Activated gamma-delta T cell treated with Interleukin-2 at 50 U/mL for 16 hours (primary cell): ENCODE measurements at places on chromosomes 3 and 15.

- DNase-seq = no peak
Observed at GRCh38 chr15:67405208-67406191, 115.4 kb upstream of the C15orf61 start.

GRCh38 chr3:122055215-122055614, at the start of gene CD86:
TSS of gene CD86 (plus strand) at chr3:122055362. CDS start at chr3:122055490, 128 bp downstream.
- DNase-seq = no peak

- peak; percentile 41 for DNase-seq
Observed at GRCh38 chr15:100873029-100873677, 6.5 kb upstream of the ALDH1A3 start.

GRCh38 chr15:46955576-46955975, 761.7 kb upstream of the SEMA6D start:
- DNase-seq = no peak

DNA sequence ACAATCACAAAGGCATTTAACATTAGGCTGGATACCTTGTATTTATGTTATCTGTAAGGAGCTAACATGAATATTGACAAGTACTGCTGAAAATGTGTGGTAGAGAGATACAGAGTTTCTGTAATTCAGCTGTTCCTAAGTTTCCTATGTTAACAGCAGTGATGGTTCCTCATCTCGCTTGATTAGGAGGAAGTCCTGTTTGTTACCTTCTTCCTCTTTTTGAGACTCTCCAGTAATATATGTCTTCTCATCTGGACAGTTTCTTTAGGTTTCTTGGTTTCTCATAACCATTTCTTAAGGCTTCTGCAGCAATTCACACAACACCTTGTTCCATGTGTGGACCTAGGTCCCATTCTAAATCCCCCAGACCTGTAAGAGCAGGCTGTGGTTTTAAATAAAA, 11.4 kb upstream of the PEX5L start:
- no peak for DNase-seq

DNA sequence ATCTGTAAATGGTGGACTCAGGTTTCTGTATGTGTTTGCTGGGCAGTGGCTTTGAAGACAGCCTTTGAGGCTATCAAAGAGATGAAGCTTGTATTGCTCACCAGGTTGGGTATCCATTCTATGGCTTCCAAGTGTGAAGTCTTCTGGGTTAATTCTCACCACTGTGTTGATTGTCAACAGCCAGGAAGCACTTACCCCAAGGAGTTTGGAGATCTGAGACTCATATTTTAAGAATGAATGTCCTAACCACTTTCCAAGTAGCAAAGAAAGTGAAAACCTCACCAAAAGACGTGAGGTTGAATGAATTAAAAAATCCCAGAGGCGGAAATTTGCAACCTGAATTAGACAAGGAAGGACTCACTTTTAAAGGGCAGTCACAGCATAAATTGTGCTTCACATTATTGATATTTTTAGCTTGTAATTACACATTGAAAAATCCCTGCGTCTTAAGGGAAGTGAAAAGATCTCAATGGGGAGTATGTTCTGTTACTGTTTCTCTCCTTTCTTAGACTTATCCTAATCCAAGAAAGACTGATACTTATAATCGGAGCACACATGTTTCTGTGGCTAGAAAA, 304.0 kb upstream of the TPRG1 start:
- DNase-seq = no peak

DNA sequence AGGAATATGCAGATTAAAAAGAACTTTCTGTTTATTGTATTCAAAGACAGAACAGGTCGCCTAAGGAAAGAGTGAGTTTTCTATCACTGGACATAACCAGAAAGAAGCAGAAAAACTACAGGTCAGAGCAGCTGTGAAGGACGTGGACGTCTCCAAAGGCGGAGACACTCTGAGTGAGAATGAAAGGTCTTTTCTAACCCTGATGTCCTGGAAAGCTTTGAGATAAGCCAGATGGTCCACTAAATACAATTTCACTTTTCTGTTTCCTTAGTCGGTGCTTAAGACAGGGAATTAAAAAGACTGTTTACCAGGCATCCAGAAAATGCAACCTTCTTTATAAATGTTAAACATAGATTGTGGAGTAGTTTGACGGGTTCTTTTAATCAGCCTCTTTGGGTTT, 360.4 kb downstream of the FGF12 start:
- DNase-seq = no peak
